Right lobe of liver (tissue), 6 donors: ENCODE measurements at places on chromosomes 6 and 20. TPM values are rescaled to one million over a fixed set of nuclear protein-coding genes. Genes with fewer than 3 reads are reported as not detected.

DNA sequence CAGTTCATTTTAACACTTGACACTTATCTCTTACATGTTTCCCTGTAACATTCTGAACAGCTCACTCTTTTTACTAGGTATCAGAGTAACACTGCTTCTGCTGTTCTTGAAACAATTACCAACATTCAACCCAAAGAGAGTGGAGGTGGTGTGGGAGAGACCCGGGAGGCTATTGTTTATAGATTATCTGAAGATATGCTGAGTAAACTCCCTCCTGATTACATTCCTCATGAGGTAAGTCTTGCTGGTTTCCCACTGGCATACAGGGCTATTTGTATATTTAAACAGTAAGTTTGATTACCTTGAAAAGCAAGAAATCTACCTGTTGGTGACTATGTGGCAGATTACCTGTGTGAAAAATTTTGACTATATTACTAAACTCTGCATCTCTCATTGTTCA is 39.8 kb upstream of the GLP1R start:
- no peaks in the 10 kb centered on the region for H3K36me3 ChIP-seq
- DNase-seq: no peak
- no peaks in the 10 kb centered on the region for H3K4me1 ChIP-seq
- no peak overlapping the region for H3K4me3 ChIP-seq
- no peaks in the 10 kb centered on the region for H3K27me3 ChIP-seq
- no peak overlapping the region for H3K27ac ChIP-seq

- H3K36me3 ChIP-seq: no peaks in the 10 kb centered on the region
- DNase-seq: no peak
- peak overlapping the region; percentile 97 for H3K4me3 ChIP-seq
Measured at GRCh38 chr6:43428112-43428570, 800 bp downstream of the ABCC10 start.

DNA sequence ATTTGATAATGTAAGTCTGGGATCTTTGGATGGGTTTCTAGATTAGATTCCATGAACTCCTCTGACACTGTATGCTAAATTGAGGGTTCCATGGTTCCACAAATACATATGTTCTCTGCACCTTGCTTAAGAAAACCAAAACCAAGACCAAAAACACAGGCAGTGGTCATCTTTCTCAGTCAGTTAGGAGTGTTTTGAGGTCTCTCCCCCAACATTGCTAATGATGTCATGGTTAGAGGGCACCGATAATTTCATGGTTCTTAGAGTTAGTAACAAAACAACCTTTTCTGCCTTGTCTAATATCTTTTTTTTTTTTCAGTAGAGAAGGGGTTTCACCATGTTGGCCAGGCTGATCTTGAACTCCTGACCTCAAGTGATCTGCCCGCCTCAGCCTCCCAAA is 44.5 kb downstream of the ARID1B start:
- no peak overlapping the region for H3K27ac ChIP-seq
- H3K4me3 ChIP-seq: no peak overlapping the region
- peaks cover 17% of the 10 kb centered on the region for H3K4me1 ChIP-seq
- no peaks in the 10 kb centered on the region for H3K27me3 ChIP-seq

DNA sequence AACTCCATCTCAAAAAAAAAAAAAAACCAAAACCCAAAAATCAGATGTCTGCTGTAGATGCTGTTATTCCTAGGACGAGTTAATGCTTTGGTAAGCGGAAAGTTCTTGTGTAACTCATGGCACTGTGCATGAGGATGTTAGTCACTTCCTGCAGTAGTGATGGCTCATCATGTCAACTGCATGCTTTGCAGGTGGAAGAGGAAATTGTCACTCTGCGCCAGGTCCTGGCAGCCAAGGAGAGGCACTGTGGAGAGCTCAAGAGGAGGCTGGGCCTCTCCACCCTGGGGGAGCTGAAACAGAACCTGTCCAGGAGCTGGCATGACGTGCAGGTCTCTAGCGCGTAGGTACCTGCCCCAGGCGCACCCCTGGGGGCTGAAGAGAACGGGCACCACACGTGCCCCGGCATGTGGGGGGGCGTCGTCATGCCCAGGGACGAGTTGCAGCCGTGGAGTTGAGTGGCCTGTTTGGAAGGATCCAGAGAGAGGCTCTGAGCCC is 8.5 kb downstream of the TPD52L2 start:
- no peaks in the 10 kb centered on the region for H3K4me1 ChIP-seq
- no peaks in the 10 kb centered on the region for H3K27me3 ChIP-seq
- H3K27ac ChIP-seq: no peak overlapping the region
- peaks cover 41% of the 10 kb centered on the region for H3K36me3 ChIP-seq
- peak; percentile 74 for DNase-seq

- H3K4me3 ChIP-seq: no peak overlapping the region
- no peak overlapping the region for H3K27ac ChIP-seq
- H3K36me3 ChIP-seq: no peaks in the 10 kb centered on the region
- H3K27me3 ChIP-seq: no peaks in the 10 kb centered on the region
Measured at GRCh38 chr6:109056661-109057060, 38.0 kb downstream of the SESN1 start.

- H3K36me3 ChIP-seq: no peaks in the 10 kb centered on the region
- no peaks in the 10 kb centered on the region for H3K4me1 ChIP-seq
- H3K4me3 ChIP-seq: no peak overlapping the region
Measured at GRCh38 chr6:75563032-75563431, 38.6 kb upstream of the SENP6 start.

DNA sequence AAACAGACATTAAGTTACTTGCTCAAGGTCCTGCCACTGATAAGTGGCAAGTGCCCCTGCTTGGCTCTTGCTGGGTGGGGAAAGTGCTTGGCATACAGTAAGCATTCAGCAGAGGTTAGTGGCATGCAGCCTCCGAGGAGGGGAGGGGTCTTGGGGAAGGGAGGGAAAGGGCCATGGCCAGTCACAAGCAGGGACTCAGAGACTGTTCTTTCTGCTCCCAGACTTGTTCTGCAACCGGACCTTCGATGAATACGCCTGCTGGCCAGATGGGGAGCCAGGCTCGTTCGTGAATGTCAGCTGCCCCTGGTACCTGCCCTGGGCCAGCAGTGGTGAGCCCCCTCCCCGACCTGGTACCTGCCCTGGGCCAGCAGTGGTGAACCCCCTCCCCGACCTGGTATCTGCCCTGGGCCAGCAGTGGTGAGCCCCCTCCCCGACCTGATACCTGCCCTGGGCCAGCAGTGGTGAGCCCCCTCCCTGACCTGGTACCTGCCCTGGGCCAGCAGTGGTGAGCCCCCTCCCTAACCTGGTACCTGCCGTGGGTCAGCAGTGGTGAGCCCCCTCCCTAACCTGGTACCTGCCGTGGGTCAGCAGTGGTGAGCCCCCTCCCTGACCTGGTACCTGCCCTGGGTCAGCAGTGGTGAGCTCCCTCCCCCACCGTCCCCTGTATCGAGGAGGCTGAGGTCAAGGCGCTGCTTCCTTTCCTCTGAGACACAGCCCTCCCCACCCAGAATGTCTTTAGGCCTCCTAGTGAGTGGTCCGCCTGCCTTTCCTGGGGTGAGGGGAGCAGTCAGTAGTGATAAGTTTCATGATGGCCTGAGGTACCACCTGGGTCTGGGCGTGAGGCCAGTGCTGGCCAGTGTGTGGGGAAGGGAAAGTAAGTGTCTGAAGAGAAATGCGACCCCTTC is 8.9 kb downstream of the GLP1R start:
- no peak overlapping the region for H3K4me3 ChIP-seq
- no peaks in the 10 kb centered on the region for H3K36me3 ChIP-seq
- no peaks in the 10 kb centered on the region for H3K27me3 ChIP-seq
- DNase-seq: no peak
- H3K4me1 ChIP-seq: no peaks in the 10 kb centered on the region

DNA sequence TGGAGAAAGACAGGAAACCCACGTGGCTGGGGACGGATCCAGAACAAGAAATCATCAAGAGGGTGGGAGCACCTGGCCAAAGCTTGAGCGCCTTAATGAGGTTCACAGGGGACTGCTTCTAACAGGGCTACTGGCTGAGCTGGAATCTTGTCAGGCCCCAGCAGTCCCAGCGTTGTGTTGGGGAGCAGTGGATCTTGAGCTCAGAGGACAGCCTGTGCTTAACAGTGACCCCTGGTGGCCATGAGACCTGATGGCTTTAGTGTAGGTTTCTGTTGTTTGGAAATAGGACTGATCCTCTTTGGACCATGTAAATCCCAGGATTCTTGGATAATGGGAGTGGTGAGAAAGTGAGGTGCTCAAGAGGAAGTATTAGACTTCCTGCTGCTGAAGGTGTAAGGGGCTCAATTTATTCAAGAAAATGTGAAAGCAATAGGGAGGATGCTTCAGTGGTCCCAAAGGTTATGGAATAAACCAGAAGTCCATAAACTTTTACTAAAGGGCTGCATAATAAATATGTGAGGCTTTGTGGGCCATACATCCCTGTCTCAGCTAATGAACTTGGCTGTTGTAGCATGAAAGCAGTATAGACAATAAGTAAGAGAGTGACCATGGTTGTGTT is 216.2 kb downstream of the NFATC2 start:
- no peaks in the 10 kb centered on the region for H3K27me3 ChIP-seq
- H3K4me1 ChIP-seq: no peaks in the 10 kb centered on the region
- H3K36me3 ChIP-seq: no peaks in the 10 kb centered on the region
- no peak overlapping the region for H3K4me3 ChIP-seq

Gene GSTA3
- total RNA-seq: not detected

Gene DOK5
- total RNA-seq: not detected

Gene MRAP2
- total RNA-seq: not detected

Gene ATP9A
- total RNA-seq: 10.5 TPM

Gene MEI4
- total RNA-seq: 0.20 TPM

Gene FUT9
- not detected for total RNA-seq

Gene NKX2-2
- not detected for total RNA-seq
